Stimulated activated CD4-positive, alpha-beta T cell treated with anti-CD3 and anti-CD28 coated beads, Interleukin-12 subunit alpha, Interleukin-12 subunit beta, amount 100 ng/mL, for 48 hours (primary cell): ENCODE measurements at places on chromosomes 12 and 14.

- peak; percentile 87 for DNase-seq
Measured at GRCh38 chr12:113174461-113175384, 10.6 kb downstream of the DDX54 start.

DNA sequence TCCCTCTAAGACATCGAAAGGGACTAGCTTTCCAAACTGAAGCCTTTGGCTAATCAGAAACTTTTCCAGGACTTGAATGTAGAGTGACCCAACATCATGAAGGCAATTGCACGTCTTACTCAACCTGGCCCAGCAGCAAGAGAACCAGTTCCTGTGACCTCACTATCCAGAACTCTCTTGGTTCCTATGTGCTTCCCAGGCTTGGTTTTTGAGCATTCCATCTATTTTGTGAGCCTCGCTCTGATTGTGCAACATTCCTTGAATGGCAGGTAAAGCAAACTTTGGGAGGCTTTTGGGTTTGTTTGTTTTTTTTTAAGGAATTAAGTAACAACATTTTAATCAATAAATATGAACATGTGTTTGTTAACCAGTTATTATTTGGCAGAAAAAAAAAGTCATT, 183.6 kb upstream of the EGLN3 start:
- no peak for DNase-seq

GRCh38 chr14:57962325-57963035, 96.6 kb upstream of the SLC35F4 start:
- DNase-seq: no peak

- DNase-seq: no peak
Measured at GRCh38 chr12:57248934-57249742, 1.8 kb downstream of the STAC3 start.

- DNase-seq: no peak
Measured at GRCh38 chr14:34147461-34147860, 196.6 kb upstream of the EGLN3 start.

DNA sequence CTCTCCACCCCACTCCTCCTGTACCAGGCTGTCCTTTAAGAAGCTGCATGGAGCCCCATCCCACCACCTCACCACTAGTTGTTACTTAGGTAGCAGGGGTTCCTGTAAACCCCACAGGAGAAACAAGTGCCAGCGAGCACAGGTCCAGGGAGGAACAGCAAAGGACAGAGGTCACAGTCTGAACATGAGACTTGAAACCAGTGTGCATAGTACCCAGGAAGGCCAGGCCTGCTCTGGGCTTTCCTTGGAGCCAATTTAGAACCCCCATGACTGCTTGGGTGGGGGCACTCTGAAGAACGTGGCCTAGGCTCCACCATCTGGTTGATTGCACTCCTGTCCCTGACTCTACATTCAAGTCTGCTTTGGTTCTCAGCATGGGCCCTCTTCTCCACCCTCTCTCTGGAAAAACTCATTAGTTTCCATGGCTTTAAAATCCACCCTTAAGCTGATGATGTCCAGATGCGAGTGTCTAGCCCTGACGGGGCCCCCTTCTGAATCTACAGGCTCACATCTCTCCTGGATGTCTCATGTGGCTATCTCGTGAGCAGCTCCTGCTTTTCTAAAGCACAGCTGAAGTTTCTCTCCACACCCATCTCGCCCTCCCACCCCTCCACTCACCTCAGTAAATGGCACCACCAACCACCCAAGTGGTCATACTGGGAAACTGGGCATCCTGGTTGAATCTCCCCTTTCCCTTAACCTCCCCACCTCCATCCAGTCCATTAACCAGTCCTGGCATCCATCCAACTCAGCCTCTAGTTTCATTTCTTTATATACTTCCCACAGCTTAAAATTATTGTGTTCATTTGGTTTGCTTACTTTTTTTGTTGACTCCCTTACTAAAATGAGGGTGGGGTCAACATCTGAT, 8.4 kb downstream of the KRT3 start:
- no peak for DNase-seq

DNA sequence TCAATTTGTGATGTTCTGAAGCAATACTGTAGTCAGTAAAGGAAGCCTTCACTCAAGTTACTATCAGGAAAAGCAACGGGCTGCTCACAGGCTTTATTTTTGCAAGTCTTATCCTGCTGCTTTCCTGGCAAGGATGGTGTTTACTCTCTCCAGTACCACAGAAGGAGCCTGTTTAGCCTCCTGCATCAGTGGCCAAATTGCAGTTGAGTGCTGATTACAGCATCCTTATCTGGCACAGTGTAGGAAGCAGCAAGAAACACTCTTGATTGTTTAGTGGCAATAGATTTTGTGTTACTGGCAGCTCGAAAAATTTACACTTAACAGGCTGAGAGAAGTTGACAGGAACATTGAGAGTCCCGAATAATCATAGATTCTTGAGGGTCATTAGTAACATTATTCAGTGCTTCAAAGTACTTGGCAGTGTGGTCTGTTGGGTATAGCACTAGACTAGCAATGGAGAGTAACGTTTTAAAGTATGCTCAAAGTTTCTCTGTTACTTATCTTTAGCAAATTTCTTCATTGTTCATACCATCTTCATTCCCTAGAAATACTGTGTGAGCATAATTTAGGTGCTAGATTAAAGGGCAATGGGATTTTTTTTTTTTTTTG, 11.7 kb downstream of the TULP3 start:
- DNase-seq: no peak

DNA sequence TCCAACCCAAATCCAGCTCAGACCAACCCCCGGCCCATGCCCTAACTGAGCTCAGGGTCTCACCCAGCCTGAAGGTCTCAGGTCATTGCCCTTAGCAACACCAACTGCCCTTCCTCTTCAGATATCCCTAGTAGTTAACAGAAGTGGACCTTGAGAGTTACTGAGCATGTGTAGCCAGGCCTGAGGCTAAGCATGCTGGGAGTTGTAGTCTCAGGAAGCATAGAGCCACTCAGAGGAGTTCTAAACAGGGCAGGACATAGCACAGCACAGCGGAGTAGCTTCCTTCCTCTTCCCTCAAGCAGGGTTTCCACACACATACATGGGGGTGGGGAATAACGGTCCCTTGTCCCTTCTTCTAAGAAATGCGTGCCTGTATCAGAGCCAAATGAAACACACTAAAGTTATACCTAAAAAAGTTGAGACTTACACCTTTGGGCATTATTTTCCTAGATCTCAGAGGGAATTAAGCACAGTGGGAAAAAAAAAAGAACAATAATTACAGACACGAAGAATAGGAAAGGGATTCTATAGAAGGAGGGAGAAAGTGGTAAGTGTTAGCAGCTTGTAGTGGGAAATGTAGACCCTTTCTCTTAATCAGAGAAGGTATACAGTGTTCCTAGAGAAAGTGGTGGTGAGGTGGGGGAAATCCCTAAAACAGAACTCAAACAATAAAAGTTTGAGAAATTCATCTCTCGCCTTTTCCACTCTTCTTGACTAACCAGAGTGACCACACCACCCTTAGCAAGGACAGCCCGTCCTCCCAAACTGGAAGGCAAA, 4.4 kb downstream of the KMT2D start:
- peak; percentile 31 for DNase-seq

DNA sequence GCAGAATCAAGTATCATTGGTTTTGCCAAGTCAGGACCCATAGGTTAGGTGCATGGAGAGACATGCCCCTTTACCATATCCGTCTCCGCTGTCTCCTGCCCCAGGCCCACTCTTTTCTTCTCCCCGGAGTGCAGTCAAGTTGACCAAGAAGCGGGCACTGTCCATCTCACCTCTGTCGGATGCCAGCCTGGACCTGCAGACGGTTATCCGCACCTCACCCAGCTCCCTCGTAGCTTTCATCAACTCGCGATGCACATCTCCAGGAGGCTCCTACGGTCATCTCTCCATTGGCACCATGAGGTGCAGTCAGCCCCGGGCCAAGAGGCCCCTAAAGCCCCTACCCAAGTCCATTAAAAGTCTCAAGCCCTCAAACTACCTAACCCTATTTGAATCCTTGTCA, 5.0 kb downstream of the GLI1 start:
- no peak for DNase-seq

DNA sequence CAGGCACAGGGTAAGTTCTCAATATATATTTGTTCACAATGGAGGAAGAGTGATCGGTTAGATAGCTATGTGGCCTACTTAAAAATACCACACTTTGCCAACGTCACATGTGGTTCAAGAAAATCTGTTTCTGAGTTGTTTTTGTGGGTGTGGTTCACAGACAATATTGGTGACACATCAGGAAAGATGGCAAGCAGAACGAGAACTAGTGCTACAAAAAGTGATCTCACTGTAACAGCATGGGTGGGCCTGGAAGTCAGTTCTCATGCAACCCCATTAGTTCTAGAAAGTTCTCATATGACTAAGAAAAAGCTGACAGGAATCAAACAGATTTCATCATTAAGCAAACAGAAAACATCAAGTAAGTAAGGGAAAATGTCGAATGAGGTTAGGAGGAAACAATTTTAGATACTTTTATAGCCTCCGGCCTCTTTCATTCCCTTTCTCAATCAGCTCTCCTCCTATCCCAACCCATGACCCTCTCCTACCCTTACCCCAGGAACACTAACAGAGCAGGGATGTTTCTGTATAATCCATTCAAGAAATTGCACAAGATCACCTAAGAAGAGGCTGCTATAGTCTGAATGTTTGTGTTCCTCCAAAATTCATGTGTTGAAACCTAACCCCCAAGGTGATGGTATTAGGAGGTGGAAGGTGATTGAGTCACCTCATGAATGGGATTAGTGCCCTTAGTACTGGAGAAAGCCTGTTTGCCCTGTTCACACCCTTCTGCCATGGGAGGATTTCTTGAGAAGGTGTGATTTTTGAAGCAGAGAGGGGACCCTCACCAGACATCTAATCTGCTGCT, 15.5 kb upstream of the NTN4 start:
- no peak for DNase-seq

GRCh38 chr14:99807413-99808153, 14.4 kb downstream of the EML1 start:
- DNase-seq: no peak

GRCh38 chr12:122182887-122183587, at the start of gene LRRC43:
Gene LRRC43 (plus strand): TSS chr12:122183123. CDS start chr12:122183145, 22 bp downstream.
- DNase-seq: no peak

GRCh38 chr14:98704441-98704840, 567.6 kb downstream of the BCL11B start:
- no peak for DNase-seq

GRCh38 chr14:71555654-71556559, 376.3 kb upstream of the RGS6 start:
- DNase-seq: peak; percentile 57

- peak; percentile 5 for DNase-seq
Measured at GRCh38 chr12:128976120-128976738, 123.0 kb downstream of the GLT1D1 start.

- DNase-seq: no peak
Measured at GRCh38 chr12:66896797-66897196, 217.9 kb upstream of the GRIP1 start.

DNA sequence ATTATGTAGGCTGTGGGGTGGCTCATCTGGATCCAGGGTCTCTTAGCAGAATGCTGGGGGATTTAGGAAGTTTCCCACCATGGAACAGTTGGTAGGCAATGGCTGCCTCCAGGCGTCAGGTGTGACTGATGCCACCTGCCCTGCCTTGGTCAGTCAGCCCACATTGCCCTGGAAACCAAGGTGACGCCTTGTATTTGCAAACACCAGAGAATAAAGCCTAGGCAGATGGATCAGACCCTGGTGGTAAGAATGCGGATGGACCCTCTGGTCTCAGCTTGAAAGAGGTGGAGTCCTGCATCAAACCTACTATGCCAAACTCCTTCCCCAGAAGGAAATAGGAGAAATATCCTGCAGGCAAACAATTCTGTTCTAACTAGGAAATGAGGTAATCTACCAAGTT, 38.2 kb downstream of the NCKAP5L start:
- no peak for DNase-seq

DNA sequence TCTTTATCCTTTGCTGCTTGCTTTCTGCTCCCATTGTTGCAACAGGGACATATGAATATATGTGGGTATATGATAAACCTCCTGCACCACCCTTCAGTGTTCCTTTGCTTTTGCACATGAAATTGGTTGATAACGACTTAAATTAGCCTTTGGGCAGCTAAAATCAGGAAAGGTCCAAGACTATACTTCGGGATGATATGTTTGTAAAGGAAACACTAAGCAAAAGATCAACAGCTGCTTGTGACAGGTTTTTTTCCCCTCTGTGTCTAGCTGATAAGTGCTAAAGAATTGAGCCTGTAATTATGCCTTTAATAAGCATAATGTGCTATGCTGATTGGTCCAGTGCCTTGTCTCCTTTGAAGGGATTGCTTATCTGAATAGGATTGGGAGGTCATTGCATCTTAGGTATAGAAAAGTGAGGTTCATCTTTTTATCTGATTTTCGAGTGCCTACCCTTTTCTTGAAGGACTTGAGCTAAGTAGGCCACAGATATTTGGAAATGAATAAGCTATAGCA, 59.4 kb downstream of the PPHLN1 start:
- no peak for DNase-seq

GRCh38 chr12:94753036-94753679, 102.8 kb upstream of the TMCC3 start:
- no peak for DNase-seq

DNA sequence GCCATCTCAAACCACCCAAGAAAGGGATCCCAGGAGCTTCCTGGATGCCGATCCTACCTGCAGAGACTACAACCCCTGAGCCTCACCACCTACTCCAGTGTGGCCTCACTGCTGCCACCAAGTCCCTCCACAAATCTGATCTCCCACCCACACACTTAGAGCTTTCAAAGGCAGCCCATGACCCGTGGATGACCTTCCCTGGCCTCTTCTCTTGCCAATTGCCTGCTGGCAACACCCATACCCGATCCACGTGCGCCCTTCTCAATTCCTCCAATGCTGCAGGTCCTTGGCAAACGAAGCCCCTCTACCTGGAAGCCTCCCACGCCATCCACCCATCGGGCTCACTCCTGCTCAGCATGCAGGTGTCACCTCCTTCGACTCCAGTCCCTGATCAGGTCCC, 30.7 kb downstream of the HVCN1 start:
- no peak for DNase-seq

GRCh38 chr12:50188875-50189575, 21.9 kb upstream of the CERS5 start:
- no peak for DNase-seq

DNA sequence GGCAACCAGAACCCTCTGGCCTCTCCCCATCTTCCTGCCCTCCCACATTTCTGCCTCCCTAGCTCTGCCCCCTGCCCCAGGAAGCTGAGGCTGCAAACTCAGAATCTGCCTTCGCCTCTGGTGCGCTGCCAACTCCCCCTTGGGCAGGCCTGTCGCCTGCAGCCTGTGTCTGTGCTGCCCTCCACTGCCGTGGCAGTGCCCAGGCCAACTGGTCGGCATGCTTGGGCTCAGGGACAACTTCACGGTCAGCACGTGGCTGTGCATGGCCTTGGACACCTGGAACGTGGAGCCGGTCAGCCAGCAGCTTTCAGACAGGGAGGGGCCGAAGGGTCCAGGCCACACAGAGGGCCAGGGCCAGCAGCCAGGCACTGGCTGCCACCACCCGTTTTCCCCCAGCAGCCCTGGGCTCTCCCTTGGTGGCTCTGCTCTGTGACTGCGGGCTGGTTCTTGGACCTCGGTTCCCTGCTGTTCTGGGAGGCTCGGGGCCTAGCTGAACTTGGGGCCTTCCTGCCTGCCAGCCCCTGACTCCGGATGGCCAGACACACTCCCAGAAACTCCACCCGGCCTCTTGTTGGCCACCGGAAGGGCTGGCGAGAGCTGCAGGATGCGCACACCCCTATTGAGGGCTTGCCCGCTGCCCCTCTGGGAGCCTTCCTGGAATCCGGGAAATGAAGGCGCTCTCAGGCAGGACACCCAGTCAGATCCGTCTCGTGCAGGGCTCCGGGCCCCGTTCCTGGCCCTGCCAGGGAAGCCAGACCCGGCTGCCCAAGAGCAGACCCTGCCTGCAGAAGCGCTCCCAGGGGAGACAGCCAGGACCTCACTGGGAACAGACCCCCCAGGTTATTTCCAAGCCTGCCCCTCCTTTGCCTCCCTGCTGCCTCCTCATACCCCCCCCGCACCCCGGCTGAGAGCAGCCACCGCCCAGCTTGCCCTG, 34.2 kb upstream of the PPP1R13B start:
- DNase-seq: no peak
